ENCODE measurements at places on chromosomes 6 and 20. TPM values are rescaled to one million over a fixed set of nuclear protein-coding genes. Genes with fewer than 3 reads are reported as not detected.

Gene SIGLEC1
- not detected for polyA plus RNA-seq

Gene RIPOR2
- 3.5 TPM for polyA plus RNA-seq

DNA sequence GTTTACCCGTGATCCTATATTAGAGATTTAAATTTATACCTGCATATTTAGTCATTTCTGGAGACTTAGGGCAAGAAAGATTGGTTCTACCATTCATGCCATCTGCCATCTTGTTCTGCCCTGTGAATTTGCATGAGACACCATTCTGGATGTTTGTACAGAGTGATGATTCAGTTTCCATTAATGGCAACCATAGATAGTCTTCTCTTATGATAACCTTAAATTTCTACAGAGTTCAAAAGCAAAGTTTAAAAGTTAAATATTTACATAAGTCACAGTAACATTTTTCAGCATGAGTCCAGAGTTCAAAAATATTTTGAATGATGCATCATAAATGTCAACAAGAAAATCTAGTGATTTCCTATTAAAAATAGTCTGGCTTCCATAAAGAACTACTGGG lies 23.2 kb downstream of the PLCB1 start:
- H3K4me3 ChIP-seq = no peak overlapping the region
- no peak overlapping the region for H3K27ac ChIP-seq
- H3K27me3 ChIP-seq = no peaks in the 10 kb centered on the region
- no peaks in the 10 kb centered on the region for H3K36me3 ChIP-seq
- DNase-seq = no peak

DNA sequence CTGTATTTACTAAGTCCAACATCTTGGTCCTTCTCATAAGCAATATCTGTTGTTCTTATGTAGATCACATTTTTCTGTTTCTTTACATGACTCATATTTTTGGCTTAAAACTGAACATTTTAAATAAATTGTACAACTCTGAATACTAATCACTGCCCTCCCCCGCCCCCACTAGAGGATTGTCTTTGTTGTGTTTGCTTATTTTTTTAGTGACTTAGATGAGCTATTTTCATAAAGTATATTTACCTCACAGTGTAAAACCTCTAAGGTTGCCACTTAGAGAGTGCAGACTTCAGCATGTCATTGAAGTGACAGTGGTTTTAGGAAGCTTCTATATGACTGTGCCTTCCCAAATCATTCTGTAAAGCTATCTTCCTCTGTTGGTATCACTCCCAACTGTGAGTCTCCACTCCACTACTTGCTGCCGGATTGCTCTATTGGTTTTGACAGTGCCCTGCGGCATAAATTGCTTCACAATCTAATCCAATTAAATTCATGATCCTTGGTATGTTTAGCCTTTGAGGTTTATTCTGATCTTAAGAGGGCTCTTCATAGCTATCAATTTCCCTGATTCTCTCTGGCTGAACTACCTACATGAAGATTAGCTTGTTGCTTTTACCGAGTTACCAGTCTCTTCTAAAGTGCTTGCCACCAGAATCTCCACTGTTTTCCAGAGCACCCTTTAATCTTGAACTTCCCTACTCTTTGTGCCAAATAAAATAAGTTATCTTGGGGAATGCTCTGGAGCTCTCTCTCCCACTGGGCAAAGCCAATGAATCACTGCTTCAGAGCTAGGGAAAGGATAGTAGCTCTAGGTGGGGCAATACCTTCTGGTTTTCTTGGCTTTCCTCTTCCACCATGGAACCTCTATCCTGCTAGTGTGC lies 33.0 kb downstream of the SPTLC3 start:
- H3K27me3 ChIP-seq = no peaks in the 10 kb centered on the region
- no peaks in the 10 kb centered on the region for H3K36me3 ChIP-seq
- peaks cover 6% of the 10 kb centered on the region for H3K4me1 ChIP-seq
- DNase-seq = peak; percentile 50
- no peak overlapping the region for H3K27ac ChIP-seq
- H3K4me3 ChIP-seq = no peak overlapping the region

DNA sequence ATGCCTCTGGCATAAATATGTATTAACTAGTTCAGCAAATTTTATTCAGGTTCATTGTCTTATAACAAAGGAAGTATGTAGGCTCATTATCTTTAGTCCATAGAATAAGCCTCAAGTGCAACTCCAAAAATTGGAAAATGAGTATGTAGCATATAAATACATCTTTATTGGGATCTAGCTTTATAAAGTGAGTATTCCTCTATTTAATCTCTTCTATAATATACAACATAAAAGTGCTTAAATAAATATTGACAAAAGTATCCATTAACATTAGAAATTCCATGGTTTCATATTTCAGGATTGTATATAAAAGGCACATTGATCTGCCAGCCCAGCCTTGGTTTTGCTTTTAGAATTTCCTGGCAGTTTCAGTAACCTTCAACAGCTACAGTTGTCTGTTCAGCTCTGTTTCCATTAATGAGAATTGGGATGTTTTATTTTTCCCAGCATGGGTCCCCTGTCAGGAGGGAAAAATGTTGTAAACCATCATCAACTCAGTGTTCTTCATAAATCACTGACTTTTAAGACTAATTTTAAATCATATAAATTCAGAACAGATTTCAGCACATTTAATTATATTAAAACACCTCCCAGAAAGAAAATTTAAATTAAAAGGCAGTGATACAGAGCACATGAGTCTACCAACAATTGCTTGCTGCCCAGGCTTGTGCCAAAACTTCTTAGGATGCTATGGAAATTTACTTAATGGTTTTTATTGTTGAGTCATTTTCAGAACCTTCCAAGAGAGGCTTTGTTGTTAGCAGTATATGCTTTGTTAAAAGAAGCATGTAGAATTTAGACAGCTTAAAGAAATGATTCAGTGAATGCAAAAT lies 119.7 kb downstream of the ADGRG6 start:
- peak; percentile 31 for DNase-seq
- no peaks in the 10 kb centered on the region for H3K36me3 ChIP-seq
- peaks cover 7% of the 10 kb centered on the region for H3K4me1 ChIP-seq
- H3K4me3 ChIP-seq = no peak overlapping the region
- H3K27me3 ChIP-seq = no peaks in the 10 kb centered on the region

- no peaks in the 10 kb centered on the region for H3K27me3 ChIP-seq
- peak overlapping the region; percentile 79 for H3K27ac ChIP-seq
- H3K36me3 ChIP-seq = no peaks in the 10 kb centered on the region
- H3K4me3 ChIP-seq = no peak overlapping the region
Measured at GRCh38 chr6:72825315-72825911, 203.5 kb downstream of the KCNQ5 start.

DNA sequence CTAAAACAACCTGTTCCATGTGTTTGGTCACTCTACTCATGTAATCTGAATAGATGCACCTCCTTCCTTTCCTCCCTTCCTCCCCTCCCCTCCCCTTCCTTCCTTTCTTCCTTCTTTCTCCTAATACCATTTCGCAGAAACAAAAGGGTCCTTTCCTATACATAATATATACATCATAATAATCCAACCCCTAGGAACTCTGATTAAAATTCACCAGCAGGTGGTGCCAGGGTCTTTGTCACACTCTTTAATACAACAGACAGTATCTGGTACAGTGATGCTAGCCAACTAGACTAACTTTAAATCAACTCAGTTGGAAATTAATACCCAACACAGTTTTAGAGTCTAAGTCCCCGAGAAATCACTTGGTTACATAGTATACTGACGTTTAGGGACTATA lies 181.2 kb upstream of the SHLD1 start:
- no peak overlapping the region for H3K4me3 ChIP-seq
- peaks cover 7% of the 10 kb centered on the region for H3K36me3 ChIP-seq
- no peak overlapping the region for H3K27ac ChIP-seq
- no peaks in the 10 kb centered on the region for H3K27me3 ChIP-seq

DNA sequence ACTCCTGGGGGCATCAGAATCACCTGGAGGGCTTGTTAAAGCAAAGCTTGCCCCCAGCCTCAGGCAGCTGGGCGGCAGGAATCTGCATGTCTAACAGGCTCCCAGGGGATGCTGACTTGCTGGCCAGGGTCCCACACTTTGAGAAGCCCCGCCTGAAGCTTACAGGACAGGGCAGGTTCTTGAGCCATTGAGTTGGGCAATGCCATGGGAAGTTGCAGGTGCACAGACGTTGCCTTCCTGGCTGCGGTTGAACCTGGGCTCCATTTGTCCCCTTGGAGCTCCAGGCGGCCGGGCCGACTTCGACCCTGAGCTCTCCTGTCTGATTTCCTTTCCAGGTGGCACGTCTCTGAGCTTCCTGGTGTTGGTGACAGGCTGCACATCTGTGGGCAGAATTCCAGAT lies 46.8 kb downstream of the SYNJ2 start:
- peaks cover 3% of the 10 kb centered on the region for H3K36me3 ChIP-seq
- no peak for DNase-seq

Data from fibroblast of lung (primary cell).